ENCODE measurements at places on chromosomes 13 and 19. TPM values are rescaled to one million over a fixed set of nuclear protein-coding genes. Genes with fewer than 3 reads are reported as not detected.

The LRRC63 gene
- 1.2 TPM for total RNA-seq

The KCNC3 gene
- total RNA-seq: 0.79 TPM

The ELF1 gene
- total RNA-seq: 83.9 TPM

The ZNF383 gene
- total RNA-seq: 14.9 TPM

The KLK14 gene
- not detected for total RNA-seq

The TMEM143 gene
- total RNA-seq: 4.3 TPM

The ZIC5 gene
- not detected for total RNA-seq

DNA sequence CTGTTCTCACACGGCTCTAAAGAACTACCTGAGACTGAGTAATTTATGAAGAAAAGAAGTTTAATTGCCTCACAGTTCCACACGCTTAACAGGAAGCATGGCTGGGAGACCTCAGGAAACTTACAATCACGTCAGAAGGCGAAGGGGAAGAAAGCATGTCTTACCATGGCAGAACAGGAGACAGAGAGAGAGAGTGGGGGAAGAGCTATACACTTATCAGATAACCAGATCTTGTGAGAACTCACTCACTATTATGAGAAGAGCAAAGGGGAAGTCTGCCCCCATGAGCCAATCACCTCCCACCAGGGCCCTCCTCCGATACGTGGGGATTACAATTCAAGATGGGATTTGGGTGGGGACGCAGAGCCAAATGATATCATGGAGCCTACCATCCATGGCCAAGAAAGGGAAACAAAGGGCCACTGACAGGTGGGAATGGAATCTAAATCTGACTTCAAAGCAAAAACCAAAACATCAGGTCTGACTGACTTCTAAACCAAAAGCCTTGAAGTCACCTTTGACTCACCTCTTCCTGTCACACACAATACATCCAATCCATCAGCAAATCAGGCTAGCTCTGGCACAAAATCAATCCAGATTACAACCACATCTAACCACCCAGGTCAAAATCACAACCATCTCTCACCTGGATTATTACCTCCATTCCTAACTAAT, 189.7 kb downstream of the ENOX1 start:
- DNase-seq: no peak

GRCh38 chr19:7200736-7201135, 93.5 kb downstream of the INSR start:
- DNase-seq: no peak

DNA sequence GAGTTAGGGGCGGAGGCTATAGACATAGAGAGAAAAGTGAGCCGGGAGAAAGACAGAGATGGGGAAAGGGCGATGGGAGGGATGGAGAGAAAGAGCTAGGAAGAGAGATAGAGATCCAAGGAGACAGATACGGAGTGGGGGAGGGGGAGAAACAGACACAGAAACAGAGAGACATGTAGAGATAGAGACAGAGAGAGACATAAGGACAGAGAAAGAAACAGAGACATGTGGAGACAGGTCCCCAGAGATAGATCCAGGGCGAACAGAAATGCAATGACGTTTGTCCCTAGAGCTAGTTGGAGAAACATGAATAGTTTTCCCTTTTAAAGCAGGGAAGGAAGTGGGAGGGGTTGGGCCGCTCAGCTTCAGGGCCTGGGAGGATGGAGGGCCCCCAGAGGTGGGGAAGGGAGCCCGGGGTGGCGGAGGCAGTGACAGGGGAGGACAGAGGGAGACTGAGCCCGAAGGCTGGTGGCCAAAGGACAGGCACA, 4.6 kb downstream of the PPP1R14A start:
- DNase-seq: no peak

DNA sequence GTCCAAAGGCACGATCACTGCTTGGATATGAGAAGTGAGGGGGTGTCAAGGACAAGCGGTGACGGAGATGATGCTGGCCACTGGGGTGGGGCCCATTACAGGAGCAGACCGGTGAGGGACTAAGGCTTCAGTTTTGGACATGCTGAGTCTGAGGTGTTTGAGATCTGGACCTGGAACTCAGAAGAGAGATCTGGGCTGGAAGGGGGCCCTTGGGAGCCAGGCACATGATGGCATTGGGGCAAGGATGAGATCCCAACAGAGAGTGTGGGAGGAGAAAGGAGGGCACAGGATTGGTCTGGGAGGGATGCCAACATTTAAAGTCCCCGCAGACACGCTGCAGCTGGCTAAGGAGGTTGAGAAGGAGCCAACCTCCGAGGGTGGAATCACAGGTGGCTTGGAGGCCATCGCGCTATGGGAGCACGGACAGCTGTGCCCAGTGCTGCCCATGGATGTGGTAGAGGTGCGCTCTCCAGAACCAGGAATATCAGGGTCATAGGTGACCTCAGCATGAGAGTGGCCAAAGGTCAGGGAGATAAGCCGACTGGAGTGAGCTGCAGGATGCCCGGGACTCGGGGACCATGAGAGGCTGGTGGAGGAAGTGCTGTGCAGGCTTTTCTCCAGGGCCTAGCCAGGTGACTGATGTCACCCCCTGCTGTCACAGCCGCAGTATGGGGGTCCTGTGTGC, 21.8 kb downstream of the DHRS12 start:
- no peak for DNase-seq

GRCh38 chr19:49896863-49897621, at the start of gene IL4I1:
IL4I1 (minus strand) TSS chr19:49896887; CDS start chr19:49896160, 727 bp downstream.
- no peak for DNase-seq

DNA sequence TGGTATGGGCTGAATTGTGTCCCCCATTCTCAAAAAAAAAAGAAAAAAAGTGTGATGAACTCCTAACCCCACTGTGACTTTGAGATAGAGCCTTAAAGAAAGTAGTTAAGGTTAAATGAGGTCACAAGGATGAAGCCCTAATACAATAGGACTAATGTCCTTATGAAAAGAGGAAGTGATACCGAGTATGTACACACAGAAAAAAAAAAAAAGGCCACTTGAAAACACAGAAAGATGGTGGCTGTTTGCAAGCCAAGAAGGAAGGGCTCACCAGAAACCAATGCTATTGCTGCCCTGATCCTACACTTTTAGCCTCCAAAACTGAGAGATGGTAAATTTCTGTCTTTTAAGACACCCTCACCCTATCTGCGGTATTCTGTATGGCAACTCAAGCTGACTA, 955.6 kb downstream of the PCDH17 start:
- no peak for DNase-seq

DNA sequence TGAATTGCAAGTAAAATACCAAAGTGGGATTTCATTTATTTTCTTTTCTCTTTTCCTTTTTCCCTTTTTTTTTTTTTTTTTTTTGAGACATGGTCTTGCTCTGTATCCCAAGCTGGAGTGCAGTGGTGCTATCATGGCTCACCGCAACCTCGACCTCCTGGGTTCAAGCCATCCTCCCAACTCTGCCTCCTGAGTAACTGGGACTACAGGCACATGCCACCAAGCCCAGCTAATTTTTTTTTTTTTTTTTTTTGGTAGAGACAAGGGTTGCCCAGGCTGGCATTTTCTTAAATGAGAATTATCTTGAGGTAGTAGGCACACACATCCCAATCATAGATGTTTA, 68.5 kb upstream of the GPR183 start:
- no peak for DNase-seq

DNA sequence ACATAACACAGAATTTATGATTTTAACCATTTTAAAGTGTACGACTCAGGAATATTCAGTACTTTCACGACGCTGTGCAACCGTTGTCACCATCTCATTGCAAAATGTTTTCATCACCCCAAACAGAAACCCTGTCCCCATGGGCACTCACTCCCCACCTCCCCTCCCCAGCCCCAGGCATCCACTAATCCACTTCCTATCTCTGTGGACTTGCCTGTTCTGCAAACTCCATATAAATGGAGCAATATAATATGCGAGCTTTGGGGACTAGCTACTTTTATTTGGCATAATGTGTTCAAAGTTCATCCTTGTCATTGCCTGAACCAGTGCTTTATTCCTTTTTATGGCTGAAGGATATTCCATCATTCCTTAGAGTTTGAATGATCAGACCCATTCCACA, 7.3 kb upstream of the INSR start:
- DNase-seq: no peak

DNA sequence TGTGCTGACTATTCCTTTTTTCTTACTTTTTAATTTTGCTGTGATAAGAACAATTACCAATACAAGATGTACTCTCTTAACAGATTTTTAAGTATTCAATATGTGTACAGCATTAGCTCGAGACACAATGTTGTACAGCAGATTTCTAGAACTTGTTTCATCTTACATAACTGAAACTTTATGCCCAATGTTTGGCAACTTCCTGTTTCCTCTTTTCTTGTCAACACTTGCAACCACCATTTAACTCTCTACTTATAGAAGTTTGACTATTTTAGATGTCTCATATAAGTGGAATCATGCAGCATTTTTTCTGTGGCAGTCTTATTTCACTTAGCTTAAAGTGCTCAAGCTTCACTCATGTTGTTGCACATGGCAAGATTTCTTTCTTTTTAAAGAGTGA, 1426.8 kb downstream of the SLITRK5 start:
- no peak for DNase-seq

All from urinary bladder (tissue), 4 donors.